NT2/D1 (cell line): ENCODE measurements at places on chromosomes 6 and 20.

- DNase-seq, result no peak
Measured at GRCh38 chr20:60009318-60009717, 51.1 kb downstream of the CDH26 start.

DNA sequence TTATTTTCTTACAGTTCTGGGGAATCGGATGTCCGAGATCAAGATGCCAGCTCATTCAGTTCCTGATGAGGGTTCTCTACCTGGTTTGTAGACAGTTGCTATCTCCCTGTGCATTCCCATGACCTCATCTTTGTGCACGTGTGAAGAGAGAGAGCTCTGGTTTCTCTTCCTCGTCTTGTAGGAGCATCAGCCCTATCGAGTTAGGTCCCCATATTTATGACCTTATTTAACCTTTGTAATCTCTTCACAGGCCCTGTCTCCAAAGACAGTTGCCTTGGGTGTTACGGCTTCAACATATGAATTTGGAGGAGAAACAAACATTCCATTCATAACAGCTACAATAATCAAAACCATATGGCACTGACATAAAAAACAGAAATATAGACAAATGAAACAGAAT lies 455.3 kb downstream of the HACE1 start:
- DNase-seq, result no peak

- no peak for DNase-seq
Measured at GRCh38 chr6:165986914-165987482, 180.7 kb downstream of the TBXT start.

DNA sequence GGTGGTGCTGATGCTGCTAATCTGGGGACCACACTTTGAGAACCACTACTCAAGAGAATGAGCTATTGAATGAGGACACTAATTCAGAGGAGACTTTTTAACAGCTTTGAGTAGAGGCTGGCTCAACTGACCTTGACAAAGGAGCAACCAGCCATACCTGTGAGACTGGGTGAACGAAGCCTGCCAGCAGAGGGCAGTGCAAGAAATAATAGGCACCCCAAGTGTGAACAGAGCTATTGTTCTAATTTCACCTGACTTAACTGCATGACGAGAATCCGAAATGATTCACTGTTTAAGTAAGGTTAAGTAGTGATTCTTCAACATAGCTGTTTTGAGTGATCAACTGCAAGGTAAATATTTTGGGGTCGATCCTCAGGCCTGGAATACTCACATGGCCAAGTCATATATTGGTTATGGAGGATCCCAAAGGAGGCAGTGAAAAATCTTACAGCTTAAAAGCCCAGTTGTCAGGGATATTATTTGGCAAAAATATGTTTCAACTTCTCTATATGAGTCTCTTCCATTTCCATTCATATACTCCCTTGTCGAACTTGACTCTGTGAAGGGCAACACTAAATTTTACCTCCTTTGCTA lies 550.5 kb upstream of the MARCKS start:
- peak; percentile 22 for DNase-seq

- DNase-seq, result no peak
Measured at GRCh38 chr6:118968416-118968815, 33.5 kb upstream of the MCM9 start.

DNA sequence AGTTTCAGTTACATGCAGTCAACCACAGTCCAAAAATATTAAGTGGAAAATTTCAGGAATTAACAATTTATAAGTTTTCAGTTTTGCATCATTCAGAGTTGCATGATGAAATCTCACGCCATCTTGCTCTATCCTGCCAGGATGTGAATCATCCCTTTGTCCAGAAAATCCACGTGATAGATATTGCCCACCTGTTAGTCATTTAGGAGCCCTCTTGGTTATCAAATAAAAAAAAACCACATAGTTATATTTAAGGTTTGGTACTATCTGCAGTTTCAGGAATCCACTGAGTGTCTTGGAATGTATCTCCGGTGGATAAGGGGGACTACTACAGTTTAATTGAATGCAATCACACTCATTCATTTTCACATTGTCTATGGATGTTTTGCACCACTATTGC lies 1249.0 kb upstream of the CITED2 start:
- DNase-seq, result no peak

GRCh38 chr6:34630040-34630439 lies 66.5 kb downstream of the ILRUN start:
- no peak for DNase-seq

DNA sequence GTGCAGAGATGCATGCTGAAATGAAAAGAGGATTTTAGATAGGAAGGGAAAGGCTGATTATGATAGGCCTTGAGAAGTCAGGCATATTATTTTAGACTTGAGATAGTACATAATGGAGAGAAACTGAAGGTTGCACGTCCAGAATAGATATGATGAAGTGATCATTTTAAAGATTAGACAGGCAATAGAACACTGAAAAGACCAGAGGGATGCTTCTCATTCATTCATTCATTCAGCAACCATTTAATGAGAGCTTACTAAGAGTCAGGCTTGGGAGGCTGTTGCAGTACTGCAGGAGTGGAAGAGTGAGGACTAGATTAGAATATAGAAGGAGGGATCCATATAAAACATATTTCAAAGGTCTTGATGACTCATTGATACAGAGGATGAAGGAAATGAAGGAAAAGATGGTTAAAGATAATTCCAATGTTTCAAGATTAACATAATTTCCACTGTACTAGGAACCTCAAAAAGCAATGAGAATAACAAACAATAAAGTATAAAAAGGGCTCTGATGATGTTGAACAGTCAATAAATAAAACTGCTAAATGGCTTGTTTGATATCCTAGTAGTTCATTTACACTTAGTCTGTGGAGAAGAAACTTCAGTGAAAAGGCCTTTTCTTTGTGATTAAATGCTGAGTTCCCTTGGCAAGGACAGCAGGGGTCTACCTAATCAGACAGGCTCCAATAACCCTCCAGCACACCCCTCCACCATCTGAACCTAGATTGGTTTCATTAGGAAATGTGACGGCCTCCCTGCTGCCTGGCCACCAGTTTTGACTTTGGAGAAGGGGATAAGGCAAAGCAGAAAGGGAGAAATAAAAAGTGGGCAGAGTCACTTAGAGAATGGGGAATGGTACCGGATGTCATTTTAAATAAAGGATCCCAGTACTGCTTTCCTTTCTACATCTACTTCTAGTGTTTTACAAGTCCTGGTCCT lies 5.3 kb upstream of the FBXO9 start:
- no peak for DNase-seq

DNA sequence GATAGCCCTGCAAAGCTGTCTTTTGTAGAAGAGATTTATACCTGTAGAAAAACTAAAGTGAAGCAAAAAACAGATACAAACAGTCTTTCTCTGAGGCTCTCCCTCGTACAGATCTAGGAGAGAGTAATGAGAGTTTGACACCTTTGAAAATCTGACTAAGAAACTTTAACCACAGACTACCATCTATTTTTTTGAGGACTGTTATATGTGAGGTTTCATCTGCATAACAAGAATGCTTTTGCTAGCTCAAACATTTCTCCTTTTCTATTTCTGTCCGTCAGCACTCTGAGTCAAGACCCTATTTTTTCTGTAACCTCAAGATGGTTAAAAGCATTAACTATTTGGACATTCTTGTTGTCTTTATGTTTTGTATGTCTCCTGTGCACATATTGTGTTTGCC lies 193.0 kb downstream of the BTBD3 start:
- DNase-seq, result no peak

DNA sequence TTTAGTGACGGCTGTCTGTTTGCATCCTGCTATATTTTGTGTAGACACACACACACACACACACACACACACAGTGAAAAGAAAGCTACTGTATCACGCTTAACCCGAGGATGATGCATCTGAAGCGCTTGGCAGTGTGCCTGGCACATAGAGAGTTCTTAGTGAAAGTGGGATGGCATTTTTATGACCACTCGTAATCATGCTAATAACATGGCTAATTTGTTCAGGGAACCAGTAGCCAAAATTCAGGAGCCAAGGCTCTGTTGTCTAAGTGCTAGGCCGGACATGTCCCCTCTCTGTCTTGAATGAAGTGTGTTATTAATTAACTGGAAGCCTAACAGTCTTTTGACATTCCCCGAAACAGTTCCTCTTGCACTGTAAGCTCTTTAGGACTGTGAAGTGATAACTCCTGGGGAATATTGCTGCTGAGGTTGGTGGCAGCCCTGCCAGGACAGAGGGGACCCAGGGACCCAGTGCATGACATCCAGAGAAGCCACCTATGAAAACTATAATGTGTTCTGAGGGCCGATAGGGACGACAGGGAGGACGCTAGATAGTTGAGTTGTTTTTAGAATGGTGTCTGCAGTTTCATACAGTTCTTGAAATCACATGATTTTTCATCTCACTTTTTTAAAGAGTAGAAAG lies 45.0 kb upstream of the IRF4 start:
- no peak for DNase-seq
